ENCODE measurements at places on chromosomes 2 and 18.

GRCh38 chr2:147714582-147714981 lies 130.2 kb upstream of the ACVR2A start:
- no peak for DNase-seq

DNA sequence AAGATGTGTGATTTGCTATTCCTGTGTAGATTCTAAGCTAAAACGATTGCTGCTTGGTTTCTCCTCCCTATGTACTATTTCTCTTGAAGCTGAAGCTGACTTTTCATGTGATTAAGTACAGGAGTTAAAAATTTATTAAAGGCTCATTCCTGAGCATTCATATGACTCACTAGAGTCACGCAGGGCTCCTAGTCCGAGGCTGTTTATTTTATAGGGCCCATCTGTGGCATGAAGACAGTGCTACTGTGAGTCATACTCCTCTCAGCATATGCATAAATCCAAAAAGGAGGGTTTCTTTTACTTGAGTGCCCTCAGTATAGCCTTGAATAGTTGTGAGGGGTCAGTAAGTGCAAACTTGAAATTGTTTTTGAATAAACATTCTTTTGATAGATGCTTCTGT lies 378.8 kb downstream of the PTPRM start:
- peak; percentile 73 for DNase-seq

DNA sequence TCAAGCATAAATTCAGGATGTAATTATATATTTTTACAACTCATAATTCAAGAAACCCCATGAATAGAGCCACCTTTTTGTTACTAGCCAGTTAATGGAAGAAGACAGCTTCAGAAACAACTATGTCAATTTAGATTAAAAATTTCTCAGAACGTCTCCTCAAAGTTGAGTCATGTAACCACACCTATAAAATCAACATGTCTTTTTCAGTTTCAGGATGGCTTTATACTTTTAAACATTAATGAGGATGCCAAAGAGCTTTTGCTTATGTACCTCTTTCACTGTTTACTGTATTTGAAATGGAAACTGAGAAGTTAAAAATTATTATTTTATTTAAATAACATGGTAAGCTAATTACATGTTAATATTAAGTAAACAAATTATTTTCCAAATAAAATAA lies 280.1 kb downstream of the PTH2R start:
- no peak for DNase-seq

- DNase-seq = no peak
These were observed 120.2 kb upstream of the CREB1 start for GRCh38 chr2:207409517-207409916.

GRCh38 chr2:233926806-233927205 lies 9.6 kb downstream of the TRPM8 start:
- no peak for DNase-seq

DNA sequence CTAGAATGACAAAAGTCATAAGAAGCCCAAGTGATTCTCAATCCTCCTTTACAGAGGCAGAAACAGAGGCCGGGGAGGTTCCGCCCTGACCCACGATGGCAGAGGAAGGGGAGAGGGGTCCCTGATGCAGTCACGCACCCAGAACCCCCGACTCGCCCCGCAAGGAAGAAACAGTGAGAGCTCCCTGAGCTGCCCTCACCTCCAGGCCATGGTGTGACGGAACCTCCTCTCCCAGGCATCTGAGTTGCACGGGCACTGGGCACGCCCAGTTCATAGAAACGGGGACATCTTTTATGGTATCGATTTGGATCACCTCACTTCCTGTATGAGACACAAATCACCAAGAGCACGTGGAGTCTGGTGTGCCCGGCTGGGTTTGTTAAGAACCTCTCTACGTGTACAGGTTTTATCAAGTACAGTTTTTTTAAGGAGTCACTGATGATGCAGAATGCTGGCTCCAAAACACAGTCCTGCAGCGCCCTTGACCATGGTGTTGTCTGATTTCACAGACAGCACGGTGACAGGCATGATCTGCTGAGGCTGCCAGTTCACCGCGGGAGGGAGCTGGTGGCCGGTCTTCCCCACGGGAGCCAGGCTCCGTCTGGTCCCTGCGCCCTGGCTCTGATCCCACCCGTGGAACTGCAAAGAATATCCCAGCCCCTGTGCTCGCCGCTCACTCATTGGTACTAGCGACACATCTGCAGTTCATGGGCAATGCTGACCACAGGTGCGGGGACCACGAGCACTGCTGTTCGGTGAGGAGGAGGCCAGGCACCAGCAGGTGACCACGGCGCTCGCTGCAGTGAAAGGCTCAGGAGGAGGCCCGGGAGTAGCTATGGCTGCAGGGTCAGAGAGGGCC lies 35.6 kb downstream of the PXDN start:
- DNase-seq = no peak

DNA sequence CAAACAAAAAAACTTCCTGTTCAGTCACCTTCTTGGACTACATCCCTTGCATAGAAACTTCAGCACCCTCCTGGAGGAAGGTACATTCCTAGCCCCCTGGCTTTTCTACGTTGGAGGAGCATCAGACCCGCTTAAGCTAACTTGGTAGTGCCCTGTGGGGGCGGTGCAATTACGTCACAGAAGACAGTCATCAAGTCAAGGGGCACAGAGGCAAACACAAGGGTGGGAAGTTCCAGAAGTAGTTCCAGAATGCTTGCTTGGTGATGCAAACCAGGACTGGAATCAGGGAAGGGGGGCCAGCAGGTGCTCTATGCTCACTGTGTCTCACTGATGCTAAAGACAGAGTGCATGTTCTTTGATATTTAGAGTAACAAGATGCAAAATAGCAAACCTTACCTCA lies 15.2 kb upstream of the AGFG1 start:
- DNase-seq = no peak

DNA sequence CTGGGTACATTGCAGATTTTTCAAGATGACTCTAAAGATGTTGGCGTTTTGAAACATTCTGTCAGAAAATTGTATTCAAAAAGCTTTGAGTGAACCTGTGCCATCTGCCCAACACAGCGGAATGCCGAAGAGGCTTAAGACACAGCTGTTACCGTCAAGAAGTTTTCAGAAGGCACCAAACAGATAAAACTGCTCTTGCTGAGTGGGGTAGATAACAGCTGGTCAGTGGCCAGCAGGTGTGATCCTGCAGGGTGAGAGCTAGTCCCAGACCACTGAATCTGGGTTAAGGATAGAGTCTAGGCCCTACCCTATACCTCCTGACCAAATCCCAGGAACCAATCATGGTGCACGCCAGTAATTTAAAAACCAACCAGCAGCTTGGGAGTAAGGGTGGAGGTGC lies 60.5 kb upstream of the B3GNT7 start:
- no peak for DNase-seq

GRCh38 chr2:46937471-46937901 lies 21.9 kb upstream of the MCFD2 start:
- DNase-seq = no peak

- DNase-seq = no peak
These were observed 140.3 kb upstream of the RAB12 start for GRCh38 chr18:8468921-8469335.

DNA sequence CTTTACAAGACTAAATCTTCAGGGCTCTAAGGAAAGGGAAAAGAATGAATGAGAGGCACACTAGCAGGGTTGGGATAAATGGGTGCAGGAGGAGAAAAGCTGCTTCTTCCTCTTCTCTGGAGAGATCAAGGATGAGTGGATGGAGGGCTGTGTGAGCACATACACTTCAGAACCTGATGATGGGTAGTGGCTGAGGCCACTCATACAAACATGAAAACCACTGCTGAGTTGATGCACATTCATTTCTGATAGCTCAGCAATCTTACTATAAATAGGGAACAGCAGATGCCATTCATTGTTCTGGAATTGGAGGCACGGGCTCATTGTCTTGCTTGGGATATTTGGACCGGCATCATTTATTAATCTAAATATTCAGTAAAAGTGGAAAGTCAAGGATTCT lies 152.4 kb upstream of the KCTD1 start:
- DNase-seq = no peak

DNA sequence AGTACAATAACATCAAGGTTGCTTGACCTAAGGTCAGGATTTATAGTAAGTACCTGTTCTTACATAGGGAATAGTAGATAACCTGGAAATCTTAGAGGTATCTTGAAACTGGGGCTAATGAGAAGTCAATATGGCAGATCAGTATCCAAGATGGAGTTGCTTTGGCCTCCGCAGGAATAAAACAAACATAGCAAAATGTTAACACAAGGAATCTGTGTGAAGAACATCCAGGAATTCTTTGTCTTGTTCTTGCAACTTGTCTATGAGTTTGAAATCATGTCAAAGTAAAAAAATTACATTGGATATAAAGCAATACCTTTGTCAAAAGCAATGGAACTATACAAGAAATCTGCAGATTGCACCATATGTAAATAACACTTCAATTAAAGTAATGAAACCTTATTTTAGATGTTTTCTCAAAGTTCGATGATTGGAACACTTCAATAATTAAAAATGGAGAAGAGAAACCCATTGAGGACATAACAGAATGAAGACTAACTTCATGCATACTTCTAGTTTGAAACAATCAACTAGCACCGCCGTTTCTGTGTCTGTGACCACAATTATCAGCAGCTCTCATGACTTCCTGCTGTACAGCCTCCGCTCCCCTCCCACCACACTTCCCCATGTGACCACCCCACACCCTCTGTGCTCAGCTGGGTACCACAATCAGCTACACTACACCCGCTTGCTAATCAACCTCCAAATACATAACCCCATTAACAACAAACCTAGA lies 27.6 kb downstream of the C2orf76 start:
- no peak for DNase-seq

DNA sequence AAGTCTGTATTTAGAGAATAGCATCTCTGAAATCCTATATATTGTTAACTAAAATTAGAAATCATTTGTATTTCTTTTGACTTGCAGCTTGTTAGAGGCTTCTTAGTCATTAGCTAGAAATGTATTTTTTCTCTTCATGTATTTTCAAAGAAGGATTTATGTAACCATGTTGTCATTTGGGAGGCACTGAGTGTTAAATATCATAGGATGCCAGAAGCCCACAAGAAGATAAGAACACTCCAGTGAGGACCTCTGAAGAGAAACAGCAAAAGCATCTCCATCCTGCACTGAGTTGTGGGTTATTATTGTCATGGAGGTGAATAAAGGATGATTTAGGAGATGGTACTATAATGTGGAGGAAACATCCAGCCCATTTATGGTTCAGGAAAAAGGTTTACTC lies 93.5 kb downstream of the UBE2E3 start:
- no peak for DNase-seq

GRCh38 chr2:99729104-99730025 lies 239.5 kb upstream of the REV1 start:
- no peak for DNase-seq

DNA sequence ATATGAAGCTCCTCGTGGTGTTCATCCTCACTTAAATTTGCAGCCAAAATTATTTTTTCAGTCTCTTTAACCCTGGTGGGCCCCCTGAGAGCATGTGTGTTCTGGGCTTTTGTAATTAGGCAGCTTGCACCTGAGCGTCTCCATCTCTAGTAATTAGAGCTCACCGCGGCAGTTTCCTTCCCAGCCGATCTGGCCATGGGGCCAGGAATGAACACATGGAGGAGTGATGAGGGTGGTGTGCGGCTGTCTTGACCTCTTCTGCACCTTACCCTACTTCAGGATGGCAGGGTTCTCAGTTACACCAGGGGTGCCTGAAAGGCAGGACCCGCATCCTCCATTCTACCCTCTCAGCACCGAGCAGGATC lies 98.5 kb downstream of the AFF3 start:
- no peak for DNase-seq

DNA sequence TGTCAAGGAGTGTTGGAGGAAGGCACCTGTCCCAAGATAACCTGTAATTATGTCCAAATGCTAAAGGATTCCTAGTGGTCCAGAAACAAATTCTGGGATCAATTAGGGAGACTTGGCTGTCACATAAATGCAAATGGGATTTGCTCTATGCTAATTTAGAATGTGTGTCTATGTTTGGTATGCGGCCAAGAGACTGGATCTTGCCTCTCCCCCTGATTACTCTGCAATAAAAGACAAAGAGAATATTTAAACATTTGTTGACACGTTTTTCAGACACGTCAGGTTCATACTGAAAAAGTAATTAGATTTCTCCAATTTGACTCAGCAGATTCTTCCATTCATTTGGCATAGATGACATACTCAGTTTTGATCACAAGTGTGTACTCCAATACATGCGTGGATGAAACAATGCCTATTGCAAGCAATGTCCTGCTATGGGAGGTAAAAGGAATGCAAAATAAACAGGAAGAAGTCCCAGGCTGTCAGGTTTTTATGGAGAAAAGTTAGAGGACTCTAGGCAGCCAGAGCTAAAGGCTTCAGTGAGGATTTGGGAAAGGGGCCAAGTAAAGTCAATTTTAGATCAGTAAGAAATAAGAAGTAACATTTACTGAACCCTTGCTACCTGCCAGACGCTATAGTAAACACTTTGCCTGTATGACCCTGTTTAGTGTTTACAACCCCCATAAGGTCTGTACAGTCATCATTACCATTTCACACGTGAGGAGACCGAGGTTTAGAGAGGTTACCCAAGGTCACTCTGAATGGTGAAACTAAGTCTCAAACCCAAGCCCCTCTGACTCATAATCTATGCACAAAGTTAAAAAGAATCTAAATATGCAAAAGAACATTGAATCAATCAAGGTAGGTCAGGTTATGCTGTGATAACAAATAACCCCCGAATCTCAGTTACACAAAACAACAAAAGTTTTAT lies 7.8 kb downstream of the ANTXR1 start:
- no peak for DNase-seq

GRCh38 chr2:43144263-43144662 lies 82.1 kb downstream of the ZFP36L2 start:
- no peak for DNase-seq
